ENCODE measurements at places on chromosomes 13 and 19.

DNA sequence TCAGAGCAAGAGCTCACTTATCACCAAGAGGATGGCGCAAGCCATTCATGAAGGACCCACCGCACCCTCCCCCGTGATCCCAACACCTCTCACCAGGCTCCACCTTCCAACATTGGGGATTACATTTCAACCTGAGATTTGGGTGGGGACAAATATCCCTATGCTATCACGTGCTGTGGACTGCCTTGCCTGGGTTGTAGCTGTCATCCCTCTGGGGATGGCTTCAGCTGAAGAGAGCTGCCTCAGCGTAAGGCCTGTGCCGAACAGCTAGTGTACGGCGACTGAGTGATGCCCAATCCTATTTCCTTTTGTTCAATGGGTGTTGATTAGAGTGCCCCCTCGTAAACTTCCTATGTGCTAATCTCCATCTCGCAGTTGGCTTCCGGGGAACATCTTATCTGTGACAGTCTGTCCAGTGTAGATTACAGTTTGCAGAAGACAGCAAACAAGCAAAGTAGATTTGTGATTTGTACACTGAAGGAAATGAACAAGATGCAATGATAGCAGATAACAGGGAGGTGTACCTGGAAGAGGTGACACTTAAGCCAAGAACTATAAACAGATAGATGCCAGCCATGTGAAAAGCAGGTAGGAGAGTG, 11.8 kb upstream of the RCBTB1 start:
- DNase-seq = no peak

DNA sequence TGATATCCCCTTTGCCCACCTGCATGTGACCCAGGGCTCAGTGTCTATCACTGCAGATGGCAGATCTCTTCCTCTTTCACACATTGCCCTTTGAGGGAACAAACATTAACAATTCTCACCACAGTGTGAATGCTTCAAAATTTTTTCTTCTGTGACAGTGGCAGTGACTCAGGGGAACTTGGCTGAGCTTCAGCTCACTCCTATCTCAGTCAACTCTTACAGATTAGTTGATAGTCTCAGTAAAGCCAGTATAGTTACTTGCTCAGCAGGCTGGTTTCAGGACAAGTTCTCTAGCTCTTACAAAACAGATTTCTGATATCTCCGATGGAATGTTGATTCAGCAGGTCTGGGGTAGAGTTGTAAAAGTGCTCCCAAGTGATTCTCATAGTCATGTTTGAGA, 166.9 kb downstream of the DLEU7 start:
- no peak for DNase-seq

DNA sequence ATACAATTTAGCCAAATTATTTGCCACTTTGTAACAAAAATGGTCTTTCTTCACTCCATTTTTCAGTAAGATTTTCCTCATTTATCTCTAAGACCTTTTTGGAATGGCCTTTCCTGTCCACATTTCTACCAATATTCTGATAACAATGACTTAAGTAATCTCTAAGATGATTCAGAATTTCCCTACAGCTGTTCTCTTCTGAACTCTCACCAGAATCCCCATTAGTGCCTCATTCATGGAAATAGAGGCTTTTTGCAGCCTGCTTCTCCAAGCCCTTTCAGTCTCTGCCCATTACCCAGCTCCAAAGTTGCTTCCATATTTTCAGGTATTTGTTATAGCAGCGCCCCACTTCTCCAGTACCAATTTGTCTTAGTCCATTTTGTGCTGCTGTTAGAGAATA, 867.0 kb downstream of the GPC5 start:
- DNase-seq = no peak

GRCh38 chr13:26653310-26653709, 95.8 kb downstream of the WASF3 start:
- no peak for DNase-seq

GRCh38 chr19:2214251-2214650, 21.9 kb downstream of the PLEKHJ1 start:
- no peak for DNase-seq

DNA sequence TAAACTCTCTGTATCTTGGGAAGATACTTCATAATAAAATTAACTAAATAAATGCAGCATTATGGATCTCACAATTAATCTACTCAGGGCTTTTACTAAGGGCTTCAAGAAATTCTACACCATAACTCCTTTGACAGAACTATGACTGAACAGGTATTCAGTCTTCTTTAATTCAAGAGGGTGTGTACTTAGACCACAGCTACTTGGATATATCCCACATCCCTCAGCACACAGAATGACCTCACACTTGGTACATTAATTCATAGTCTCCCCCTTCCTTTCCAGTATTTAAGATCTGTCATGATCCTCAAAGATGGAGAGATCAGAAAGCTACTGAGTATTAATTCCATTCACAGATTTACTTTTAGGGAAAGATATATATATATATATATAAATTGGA, 11.6 kb downstream of the DIAPH3 start:
- DNase-seq = no peak

GRCh38 chr19:2239771-2240770, 3.4 kb downstream of the SF3A2 start:
- DNase-seq = no peak

DNA sequence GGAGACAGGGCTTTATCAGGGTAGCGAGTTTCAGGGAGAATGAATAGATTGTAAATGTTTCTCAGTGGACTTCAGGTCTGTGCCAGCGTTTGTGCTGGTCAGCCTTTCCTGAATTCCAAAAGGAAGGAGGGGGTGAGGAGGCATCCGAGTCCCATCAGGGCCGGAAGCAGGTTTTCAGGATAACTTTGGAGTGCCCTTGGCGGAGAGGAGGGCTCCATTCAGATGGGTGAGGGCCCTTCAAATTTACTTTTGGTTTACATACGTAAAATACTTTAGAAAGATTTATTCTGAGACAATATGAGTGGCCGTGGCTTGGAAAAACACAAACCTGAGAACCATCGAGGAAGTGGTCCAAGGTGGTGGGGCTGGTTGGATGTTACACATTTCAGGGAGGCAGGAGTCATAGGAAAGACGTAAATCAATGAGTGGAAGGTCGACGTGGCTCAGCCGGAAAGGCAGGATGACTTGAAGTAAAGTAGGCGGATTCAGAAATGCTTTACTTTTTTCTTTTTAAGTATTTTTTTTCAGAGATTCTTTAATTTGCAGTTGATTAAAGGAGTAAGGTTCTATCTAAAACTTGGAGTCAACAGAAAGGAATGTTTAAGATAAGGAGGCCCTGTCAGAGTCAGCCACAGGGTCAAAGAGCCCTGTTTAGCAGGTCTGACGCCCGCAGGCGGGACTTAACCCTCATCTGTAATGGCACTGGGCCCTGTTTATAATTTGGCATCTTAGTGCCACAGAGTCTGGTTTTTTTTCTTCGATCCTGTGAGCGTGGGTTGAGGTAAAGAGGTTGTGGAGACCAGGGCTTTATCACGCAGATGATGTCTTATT, 32.8 kb downstream of the ATP11A start:
- DNase-seq = no peak

DNA sequence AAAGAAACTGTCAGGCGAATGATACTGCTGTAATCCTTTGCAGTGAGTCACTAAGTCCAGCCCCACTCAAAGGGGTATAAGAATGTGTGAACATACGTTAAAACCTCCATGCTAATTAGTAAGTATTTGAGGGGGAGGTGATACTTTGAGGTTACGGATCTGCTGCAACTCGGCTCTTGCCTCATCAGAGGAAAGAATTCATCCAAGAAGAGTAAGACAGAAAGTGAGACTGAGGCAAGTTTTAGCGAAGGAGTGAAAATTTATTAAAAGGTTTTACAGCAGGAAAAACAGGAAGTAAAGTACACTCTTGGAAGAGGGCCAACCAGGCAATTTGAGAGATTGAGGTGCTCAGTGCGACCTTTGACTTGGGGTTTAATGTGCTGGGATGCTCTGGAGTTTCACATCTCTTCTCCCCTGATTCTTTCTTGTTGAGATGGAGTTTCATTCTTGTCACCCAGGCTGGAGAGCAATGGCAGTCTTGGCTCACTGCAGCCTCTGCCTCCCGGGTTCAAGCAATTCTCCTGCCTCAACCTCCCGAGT, 9.8 kb downstream of the CLEC4M start:
- no peak for DNase-seq

GRCh38 chr19:53388904-53389303, 6.0 kb upstream of the ZNF765 start:
- DNase-seq = no peak

GRCh38 chr19:23868630-23869029, 46.1 kb upstream of the ZNF726 start:
- DNase-seq = no peak

- DNase-seq = no peak
Measured at GRCh38 chr13:24307211-24308067, 1.9 kb upstream of the C1QTNF9 start.

DNA sequence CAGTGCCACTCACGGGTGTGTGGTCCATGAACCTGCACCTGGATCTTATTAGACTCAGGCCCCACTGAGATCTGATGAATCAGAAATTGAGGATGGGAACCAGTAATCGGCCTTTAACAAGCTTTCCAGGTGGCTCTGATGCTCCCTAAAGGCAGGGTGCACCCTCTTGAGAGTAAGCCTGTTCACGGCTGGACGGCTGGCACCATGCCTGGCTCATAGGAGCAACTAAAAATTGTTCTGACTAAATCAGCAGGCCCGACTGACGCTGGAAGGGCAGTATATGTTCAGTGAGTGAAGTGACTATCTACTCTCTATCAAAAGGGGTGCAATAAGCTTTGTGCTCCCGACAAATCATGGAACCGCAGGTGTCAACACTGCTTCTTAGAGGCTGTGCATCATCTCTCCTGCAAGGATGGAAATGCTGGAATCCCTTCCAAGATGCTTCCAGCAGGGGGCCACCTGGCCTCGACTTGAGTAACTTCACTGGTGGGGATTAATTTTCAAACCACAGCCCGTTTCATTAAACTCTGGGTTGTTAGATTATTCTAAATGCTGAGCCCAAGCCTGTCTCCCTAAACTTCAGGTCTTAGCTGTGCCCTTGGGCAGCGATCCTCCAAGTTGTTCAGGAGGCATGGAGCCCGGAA, 28.4 kb downstream of the TMTC4 start:
- peak; percentile 58 for DNase-seq

- no peak for DNase-seq
Measured at GRCh38 chr19:1225440-1226226, 12.2 kb downstream of the CBARP start.

GRCh38 chr19:28305513-28305912, 907.4 kb downstream of the UQCRFS1 start:
- DNase-seq = no peak

- DNase-seq = no peak
Measured at GRCh38 chr19:46697204-46697960, 19.5 kb downstream of the PRKD2 start.

GRCh38 chr19:30449673-30450072, 77.5 kb downstream of the ZNF536 start:
- no peak for DNase-seq

Data from NCI-H2081 treated with DMSO at 0.1 percent for 48 hours (cell line).